NCI-H1436 treated with DMSO at 0.1 percent for 48 hours (cell line): ENCODE measurements at places on chromosomes 3 and 15.

GRCh38 chr3:151875759-151876158 lies 2.3 kb downstream of the SUCNR1 start:
- no peak for DNase-seq

DNA sequence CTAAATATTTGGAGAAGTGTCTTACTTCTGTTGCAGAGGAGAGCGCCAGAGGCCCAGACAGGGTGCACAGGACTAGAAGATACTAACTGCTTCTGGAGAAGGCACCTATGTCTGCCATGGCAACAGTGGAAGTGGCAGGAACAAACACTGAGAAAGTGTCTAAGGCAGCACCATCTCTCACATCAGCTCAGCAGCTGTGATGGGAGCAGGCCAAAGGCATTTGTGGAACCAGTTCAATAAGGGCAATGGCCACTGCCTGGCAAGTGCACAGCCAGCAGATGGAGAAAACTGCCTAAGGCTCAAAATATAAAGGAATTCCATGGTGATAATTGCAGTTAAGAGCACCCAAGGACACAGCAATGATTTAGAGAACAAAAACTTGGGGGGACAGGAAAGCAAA lies 563.0 kb upstream of the CCDC54 start:
- no peak for DNase-seq

GRCh38 chr3:177787279-177788041 lies 590.2 kb upstream of the TBL1XR1 start:
- DNase-seq = no peak

DNA sequence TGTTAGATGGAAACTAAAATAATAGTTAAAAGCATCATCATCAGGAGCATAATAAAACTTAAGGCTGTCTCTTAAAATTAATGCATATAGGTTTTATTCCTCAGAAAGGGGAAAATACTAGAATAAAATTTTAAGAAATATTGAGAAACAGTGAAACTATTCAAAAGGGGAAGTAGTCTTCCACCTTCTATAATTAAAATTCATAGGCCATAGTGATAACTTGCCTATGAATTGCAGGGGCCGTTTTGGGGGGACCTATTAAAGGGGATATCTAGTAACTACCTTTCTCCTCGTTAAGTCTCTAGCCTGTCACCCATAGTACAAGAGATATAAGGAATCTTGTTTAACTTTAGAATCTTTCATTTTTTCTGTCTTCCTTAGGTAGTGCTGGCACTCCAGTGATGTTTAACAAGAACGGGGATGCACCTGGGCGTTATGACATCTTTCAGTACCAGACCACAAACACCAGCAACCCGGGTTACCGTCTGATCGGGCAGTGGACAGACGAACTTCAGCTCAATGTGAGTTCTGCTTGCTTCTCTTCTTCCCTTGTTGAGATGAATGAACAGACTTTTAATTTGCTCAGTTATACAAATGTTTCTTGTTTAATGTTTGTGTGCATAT lies 600.4 kb downstream of the GRM7 start:
- DNase-seq = no peak

- DNase-seq = no peak
Observed at GRCh38 chr3:1623896-1624295, 474.8 kb upstream of the CNTN4 start.

DNA sequence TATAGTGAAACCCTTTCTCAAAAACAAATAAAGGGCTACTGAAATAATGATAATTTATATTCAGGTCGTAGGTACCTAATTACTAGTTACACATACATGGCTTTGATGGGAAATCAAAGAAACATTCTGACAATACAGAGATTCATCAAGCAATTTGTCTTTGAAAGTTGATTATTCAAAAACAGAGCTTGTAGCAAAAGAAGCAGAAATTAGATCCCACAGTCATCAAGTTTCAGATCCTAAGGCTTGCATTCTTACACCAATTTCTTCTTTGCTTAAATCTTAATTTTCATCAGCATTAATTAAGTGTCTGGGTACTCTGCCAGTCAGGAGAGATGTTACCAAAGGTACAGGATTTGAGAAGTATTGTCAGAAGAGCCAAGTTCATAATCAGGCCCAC lies 1.5 kb upstream of the HEXA start:
- DNase-seq = no peak

DNA sequence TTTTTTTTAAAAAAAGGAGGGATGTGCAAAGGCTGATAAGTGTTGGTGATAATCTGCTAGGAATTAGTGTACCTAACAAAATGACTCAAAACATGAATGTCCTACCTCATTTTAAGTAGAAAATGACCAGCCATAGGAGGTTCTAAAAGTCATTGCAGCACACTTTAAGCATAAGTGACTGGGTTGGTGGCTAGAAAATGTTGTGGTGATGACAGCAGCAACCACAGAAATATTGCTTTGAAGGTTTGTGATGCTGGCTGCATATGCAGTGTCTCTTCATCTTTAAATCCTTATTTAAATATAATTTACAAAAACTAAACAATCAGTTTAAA lies 55.2 kb downstream of the CMSS1 start:
- DNase-seq = no peak

DNA sequence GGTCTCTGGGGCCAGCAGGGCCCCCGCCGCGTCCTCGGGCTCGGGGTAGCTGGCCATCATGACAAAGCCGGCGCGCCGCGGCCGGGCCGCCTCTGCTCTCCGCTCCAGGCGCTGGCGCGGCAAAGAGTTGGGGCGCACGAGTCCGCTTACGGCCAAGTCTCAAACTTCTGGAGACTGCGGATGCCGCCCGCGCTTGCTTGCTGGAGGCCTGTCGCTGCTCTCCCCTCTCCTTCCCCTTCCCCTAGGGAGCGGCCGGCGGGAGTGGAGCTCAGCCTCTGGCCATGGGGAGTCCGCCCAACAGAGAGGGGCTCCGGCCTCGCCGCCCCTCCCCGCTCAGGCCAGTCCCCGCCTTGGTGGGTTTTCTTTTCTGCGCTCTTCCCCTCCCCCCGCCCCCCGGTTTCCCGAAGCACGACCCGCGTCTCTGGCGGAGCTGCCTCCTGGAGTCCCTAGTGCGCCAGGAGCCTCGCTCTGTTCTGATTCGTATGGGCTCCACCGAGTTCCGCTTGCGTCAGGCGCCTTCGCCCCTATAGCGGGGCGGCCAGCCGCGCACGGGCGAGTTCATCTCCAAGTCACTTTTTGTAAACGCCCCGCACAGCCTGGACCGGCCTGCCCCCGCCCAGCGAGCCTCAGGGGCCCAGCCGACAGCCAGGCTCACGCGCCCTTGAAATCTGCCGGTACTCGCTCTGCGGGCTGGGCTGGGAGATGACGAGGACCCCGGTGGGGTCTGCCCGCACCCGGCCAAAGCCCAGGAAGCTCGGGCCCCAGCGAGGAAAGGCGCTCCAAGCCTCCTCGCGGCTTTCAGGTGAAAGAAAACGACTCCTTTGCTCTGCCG lies at the start of the genes FOXL2 and FOXL2NB:
Gene FOXL2, minus strand, starts transcription at position 475 of the 832 bp plus-strand sequence. Its CDS starts 415 bp downstream, at position 60.
Gene FOXL2NB, plus strand, starts transcription at position 555 of the 832 bp plus-strand sequence. Its CDS starts 148 bp downstream, at position 703.
- no peak for DNase-seq

GRCh38 chr3:22777834-22778233 lies 425.3 kb upstream of the UBE2E2 start:
- no peak for DNase-seq

GRCh38 chr3:196323691-196324090 lies 5.7 kb upstream of the DYNLT2B start:
- DNase-seq = no peak

- no peak for DNase-seq
Observed at GRCh38 chr3:17551333-17551732, 191.1 kb downstream of the TBC1D5 start.

DNA sequence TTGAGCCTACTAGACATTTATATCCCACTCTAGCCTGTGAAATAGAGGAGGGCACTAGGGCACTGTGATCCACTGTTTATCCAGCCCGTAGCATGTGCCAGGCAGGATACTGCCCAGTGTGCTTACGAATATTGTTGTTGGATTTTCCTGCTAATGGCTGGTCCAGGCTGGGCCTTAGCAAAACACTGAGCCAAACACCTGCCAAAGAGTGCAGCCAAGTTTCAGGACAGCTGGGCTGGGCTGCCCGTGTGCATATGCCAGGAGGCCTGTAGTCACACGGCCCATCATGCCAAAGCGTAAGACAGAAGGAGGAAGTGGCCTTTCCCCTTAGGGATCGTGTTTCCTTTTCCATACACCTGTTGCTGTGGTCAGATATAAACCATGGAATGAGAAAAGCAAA lies 54.5 kb upstream of the ABHD10 start:
- no peak for DNase-seq

- no peak for DNase-seq
Observed at GRCh38 chr3:11507719-11508118, 136.0 kb downstream of the VGLL4 start.

DNA sequence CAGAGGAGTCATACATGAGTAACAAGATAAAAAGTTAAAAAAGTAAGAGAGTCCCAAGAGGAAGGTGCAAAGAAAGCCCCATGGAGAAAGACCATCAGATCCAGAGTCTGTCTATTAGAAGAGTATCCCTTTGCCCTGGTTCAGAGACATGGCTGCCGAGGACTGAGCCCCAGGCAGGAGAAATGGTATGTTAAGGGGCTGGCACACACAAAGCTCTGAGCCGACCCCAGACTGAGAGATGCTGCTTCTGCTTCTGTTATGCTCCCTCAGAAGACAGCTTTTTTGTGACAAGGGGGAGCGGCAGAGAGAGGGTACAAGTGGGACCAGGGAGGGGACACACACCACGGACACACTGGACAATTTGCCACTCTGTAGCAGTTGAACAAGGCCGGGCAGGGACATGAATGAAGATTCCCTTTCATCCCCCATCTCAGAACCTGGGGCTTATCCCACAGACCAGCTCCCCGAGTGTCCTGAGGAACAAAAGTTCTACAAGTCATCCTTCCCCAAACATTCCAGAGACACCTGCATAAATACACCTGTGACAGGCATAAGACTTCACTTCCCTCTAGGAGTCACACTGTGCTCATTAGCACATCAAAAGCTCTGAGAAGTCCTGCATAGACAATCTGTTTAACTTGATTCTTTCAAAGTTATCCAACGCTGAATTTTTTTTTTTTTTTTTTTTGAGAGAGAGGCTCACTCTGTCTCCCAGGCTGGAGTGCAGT lies 161.6 kb upstream of the WNT5A start:
- no peak for DNase-seq

DNA sequence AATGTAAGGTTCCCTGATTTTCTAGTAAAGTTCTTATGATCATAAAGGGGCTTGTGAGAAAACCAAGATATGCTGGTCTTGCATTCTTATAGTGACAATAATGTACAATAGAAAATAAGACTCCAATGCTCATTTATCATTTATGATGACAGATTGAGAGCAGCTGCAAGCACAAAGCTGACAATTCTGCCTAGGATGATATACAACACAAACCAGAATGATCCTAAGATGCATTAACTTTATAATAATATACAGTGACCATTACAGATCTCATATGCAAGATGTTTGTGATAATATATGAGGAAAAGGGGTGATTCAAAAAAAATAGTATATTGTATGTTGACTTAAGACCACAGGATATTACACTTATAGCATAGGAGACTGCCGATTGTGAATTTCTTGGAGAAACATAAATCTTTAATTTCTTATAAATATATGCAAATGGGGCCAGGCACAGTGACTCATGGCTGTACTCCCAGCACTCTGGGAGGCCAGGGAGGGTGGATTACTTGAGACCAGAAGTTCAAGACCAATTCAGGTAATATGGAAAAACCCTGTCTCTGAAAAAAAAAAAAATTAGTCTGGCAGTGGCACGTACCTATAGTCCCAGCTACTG lies 387.0 kb downstream of the ZBBX start:
- DNase-seq = no peak

DNA sequence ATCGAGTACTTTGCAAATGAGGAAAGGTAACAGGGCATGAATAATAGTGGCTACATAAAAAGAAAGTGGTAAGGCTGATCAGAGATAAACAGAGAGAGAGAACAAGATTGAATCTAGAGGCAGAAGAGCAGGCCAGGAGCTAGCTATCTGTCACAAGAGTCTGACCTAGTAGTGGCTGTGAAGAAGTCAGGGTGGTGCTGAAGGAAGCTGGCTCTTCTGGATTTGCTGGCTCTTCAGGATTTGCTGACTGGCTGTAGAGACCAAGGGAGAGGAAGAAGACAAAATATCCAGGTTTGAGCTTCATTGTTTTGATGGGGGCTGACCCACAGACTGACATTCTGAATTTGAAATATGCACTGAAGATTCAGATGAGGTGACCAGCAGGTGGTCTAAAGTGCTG lies 142.3 kb downstream of the SSR3 start:
- no peak for DNase-seq

GRCh38 chr3:82100378-82100777 lies 338.9 kb upstream of the GBE1 start:
- DNase-seq = no peak

- DNase-seq = no peak
Observed at GRCh38 chr3:181999314-181999713, 287.6 kb downstream of the SOX2 start.

- no peak for DNase-seq
Observed at GRCh38 chr3:46846624-46847542, 16.4 kb downstream of the MYL3 start.

- DNase-seq = no peak
Observed at GRCh38 chr3:189570916-189571315, 60.3 kb upstream of the TP63 start.

DNA sequence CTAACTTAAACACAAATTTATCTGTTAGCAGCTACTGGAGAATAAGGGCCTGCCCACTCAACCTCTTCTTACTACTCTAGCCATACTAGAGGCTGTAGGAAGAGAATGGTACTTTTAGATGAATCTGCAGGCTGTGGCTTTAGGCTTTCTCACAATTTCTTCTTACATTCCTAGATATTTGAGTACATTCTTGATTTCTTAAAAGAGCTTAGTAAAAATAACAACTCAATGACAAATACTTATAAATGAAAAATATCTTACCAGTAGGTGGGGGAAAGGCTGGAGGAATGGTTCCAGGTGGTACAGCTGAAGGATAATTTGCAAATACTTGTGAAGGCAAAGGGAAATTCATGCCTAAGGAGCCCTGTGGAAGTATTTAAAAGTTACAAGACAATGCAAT lies 92.9 kb upstream of the GK5 start:
- no peak for DNase-seq

DNA sequence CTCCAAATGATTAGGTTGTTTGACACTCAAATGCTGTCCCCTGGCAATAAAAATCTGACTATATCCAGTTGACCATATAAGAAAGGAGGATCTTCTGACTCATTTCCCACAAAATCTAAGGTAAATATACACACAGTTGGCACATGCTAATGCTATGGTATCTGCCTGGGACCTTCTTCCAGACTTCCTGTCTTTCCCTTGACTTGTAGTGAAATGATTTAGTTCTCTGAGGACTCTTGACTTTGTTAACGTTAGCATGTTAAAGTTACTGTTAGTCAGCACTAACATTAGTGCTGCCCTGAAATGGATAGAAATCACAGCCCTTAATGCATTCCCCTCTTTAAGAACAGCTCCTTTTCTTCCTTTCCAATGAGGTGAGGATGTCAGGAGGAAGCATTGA lies 124.3 kb upstream of the LSAMP start:
- no peak for DNase-seq

DNA sequence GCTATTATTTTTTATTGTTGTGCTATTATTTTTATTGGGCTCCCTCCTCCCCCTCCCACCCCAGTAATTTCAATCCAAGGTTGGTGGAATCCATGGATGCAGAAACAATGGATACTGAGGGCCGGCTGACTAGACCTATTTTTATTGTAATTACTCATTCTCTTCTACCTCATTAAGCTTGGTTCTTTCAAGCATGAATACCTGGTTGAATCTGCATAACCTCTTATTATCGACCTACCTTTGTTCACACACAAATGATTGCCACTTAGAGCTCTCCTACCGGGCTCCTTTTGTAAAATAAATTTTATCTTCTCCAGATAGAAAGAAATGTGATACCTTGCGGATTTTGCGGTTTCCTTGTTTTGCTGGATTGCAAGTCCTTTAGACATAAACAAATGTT lies 31.6 kb downstream of the BTD start:
- no peak for DNase-seq
